ENCODE measurements at places on chromosomes 1 and 21.

DNA sequence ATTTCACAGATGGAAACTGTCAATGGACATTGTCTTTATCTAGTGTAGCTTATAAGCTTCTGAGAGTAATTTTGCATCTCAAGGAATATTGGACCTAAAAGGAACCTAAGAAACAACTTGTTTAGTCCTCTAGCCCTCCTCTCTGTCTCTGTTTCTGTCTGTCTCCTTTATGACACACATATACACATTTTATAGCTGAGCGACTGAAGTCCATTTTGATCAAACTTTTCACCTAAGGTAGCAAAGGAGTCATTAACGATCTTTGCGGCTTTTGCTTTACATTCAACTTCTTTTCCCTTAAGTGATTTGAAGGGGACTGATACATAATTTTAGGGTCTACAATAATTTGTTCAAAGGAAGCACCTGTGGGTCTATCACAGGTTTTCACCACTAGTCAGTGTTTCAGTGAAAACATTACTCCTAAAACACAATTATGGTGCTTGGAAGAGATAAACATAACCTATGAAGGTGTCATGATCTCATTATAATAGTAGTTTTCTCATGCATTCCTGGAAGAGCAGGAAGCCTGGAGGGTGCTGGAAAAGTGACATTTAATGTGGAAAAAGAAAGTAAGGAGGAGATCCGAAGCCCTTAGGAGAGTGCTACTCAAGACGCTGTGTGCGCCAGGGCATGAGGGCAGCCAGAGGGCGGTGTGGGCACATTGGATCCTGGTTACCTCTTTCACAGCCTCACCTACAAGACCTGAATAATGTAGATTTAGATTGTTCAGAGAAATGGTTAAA is 248.6 kb downstream of the DNM3 start:
- H3K4me3 ChIP-seq: no peak overlapping the region
- no peaks in the 10 kb centered on the region for H3K36me3 ChIP-seq
- no peaks in the 10 kb centered on the region for H3K27me3 ChIP-seq

GRCh38 chr1:90973897-90974798 is 47.7 kb downstream of the ZNF644 start:
- no peak for DNase-seq
- H3K4me3 ChIP-seq: no peak overlapping the region
- no peaks in the 10 kb centered on the region for H3K36me3 ChIP-seq
- H3K27ac ChIP-seq: no peak overlapping the region

DNA sequence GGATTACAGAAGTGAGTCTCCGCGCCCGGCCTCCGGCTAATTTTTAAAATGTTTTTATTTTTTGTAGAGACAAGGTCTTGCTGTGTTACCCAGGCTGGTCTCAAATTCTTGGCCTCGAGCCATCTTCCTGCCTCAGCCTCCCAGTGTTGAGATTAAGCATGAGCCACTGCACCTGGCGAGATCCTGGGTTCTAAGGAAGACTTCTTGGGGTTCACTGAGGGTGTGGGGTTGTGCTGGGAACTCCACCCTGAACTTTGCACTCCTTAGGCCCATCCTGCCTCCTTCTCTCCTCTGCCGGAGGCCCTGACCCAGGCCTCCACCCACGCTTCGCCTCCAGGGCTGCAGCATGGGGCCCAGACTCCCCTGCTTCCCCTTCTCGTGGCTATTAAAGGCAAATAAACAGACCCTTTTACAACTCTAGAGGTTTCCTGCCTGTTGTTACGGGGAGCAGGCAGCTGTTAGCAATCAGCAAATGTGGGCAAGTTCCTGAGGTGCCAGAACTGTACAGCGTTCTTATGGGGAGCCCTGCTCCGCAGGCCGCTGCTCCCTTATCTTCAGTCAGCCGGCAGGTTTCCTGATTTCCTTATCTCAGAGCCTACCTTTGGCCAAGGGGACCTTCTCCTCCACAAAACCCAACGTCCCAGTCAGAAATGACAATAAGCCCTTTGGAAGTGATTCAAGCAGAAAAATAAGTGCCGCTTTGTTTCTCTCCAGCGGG is 41.0 kb upstream of the LIN9 start:
- no peaks in the 10 kb centered on the region for H3K36me3 ChIP-seq
- DNase-seq: peak; percentile 23
- no peaks in the 10 kb centered on the region for H3K27me3 ChIP-seq
- no peak overlapping the region for H3K27ac ChIP-seq
- no peak overlapping the region for H3K4me3 ChIP-seq
- H3K4me1 ChIP-seq: peaks cover 9% of the 10 kb centered on the region

- DNase-seq: peak; percentile 58
- H3K4me1 ChIP-seq: peaks cover 48% of the 10 kb centered on the region
- H3K4me3 ChIP-seq: no peak overlapping the region
- no peaks in the 10 kb centered on the region for H3K27me3 ChIP-seq
- H3K36me3 ChIP-seq: no peaks in the 10 kb centered on the region
These were observed 109.3 kb downstream of the GDAP2 start for GRCh38 chr1:117820096-117820495.

DNA sequence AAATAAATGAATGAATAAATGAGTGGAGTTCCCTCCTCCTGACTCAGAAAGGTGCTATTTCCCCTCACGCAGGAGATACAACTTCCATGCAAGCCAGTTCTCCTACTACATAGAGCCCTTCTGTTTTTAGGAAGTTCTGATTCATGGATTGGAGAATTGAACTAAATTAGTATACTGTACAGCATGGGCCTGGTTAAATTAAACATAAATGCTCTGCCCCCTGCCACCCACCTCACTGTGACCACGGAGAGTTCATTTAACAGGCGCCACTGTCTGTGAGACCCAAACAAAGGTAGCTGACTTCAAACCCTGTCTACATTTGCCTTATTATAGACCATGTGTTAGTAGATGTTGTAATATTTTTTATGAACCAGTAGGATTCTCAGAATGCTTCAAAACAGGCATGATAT is 9.1 kb upstream of the IRF2BP2 start:
- H3K36me3 ChIP-seq: no peaks in the 10 kb centered on the region
- DNase-seq: no peak
- H3K4me3 ChIP-seq: no peak overlapping the region
- no peaks in the 10 kb centered on the region for H3K27me3 ChIP-seq
- H3K27ac ChIP-seq: peak overlapping the region; percentile 75

GRCh38 chr1:245298781-245299180 is 144.0 kb downstream of the KIF26B start:
- DNase-seq: peak; percentile 56
- H3K27ac ChIP-seq: peak overlapping the region; percentile 58
- H3K27me3 ChIP-seq: no peaks in the 10 kb centered on the region
- no peak overlapping the region for H3K4me3 ChIP-seq
- no peaks in the 10 kb centered on the region for H3K36me3 ChIP-seq
